ENCODE measurements at places on chromosomes 5 and 9.

GRCh38 chr9:123268199-123268464 is 254 bp downstream of the STRBP start:
- DNase-seq, result no peak

GRCh38 chr5:73861313-73861988 is 235.5 kb downstream of the ARHGEF28 start:
- peak; percentile 45 for DNase-seq

GRCh38 chr5:172707285-172708182 is 63.5 kb downstream of the DUSP1 start:
- peak; percentile 73 for DNase-seq

DNA sequence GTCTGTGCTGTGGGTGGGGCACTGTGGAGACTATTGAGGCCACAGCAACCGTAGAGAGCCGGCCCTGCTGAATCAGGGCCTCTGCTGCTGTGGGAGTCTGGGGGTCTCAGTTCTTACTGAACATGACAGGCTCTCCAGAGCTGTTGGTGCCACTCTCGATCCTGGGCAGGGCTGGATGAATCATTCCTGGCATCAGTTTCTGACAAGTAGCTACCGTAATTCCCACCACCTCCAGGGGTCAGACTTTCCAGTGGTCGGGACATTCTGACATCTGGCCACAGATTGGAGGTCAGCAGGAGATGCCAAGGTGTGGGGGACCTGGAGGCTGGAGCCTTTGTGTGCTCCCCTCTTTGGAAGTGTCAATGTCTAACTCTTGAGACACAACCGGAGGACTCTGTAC is 188.4 kb downstream of the IRX2 start:
- DNase-seq, result no peak

GRCh38 chr5:77358255-77359205 is 133.6 kb downstream of the WDR41 start:
- DNase-seq, result peak; percentile 68

DNA sequence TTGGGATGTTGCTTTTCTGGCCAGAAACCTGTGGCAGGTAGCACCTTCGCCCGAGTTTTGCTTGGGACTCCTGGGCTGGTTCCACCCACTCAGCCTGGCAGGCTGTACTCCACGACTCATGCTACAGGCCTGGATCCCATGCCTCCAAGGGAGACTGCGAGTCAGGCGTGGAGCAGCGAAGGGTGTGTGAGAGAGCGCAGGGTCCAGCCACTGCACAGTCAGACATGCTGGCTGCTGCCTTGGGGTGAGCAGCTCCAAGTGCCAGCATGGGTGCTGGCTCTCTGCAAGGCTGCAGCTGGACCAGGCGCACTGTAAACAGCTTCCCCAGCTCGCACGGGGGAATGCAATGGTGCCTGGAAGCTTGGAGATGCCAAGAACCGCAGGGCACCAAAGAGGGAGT is 249.6 kb upstream of the EDIL3 start:
- no peak for DNase-seq

DNA sequence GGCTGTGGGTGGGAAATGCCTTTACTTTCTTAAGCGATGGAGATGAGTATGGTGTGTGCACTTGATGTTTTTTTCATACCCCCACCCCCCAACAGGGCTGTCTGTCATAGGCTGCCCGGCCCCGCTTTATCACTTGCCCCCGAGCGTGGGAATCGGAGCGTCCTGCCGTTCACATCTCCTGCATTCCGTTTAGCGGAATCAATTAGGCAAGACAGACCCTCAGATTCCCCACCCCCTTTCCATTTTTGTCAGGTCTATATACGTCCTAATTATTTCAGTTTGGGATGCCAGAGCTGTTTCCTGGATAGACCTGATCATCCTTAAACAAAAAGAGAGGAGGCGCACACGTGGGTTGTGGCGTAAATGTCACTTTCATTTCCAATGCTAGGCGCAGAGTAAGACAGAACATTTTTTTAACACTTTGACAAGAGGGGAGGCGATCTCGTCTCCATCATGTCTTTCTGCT is 217.2 kb downstream of the MEF2C start:
- DNase-seq, result no peak

- no peak for DNase-seq
Measured at GRCh38 chr5:142428773-142429473, 104.1 kb upstream of the SPRY4 start.

DNA sequence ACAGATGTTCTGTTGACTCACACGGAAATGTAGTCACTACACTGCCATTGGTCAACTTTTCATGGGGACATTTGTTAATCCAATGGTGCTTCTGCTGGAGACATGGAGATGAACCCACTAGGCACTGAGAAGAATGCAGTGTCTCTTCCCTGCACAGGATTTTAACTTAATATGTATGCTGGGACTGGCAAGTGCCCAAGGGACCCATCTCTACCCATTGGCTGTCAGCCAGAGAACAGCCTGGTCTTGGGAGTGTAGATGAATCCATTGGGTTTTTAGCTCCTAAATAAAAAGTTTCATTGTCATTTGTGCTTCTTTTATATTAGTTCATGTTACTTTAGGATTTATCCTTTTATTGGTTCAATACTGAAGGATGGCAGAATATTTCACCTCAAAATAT is 195.8 kb upstream of the CDH6 start:
- DNase-seq, result no peak

DNA sequence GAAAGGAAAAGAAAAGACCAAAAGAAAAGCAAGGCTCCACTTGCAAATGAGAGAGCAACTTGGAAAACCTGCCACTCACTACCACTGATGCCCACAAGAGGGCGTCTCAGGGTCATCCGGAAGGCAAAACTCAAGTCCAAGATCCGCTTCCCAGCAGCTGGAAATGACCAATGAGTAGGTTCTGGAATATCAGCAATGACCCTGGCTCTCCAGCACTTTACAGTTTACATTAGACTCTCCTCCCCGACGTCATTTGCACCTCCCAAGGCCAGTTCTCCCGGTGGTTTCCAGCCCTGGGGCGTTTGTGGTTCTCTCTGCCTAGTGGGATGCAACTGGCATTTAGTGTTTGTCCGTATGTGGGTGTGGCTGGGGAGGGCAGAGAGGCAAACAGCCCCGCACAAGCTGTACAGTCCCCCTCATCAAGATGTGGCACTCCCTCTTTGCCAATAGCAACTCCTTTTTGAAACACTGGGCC is 193.8 kb upstream of the ZNF618 start:
- peak; percentile 81 for DNase-seq

GRCh38 chr9:114008667-114009410 is 69.3 kb downstream of the AMBP start:
- DNase-seq, result no peak

DNA sequence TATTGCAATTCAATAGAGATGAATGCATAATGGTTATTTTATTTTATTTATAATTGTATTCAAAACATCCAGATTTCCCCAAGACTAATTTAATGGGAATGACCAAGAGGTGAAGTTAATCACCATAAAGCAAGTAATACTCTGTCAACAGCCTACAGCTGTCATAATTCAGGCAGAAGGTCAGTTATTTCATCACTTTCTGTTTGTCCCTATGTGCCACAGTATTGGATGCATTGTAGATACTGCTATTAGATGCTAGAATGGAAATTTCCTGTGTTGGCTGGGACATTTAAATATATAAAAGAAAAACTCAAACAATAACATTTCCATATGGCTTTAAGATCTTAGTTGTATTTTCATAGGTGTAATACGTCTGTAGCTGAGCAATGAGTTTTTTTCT is 56.7 kb upstream of the MINAR2 start:
- DNase-seq, result no peak

DNA sequence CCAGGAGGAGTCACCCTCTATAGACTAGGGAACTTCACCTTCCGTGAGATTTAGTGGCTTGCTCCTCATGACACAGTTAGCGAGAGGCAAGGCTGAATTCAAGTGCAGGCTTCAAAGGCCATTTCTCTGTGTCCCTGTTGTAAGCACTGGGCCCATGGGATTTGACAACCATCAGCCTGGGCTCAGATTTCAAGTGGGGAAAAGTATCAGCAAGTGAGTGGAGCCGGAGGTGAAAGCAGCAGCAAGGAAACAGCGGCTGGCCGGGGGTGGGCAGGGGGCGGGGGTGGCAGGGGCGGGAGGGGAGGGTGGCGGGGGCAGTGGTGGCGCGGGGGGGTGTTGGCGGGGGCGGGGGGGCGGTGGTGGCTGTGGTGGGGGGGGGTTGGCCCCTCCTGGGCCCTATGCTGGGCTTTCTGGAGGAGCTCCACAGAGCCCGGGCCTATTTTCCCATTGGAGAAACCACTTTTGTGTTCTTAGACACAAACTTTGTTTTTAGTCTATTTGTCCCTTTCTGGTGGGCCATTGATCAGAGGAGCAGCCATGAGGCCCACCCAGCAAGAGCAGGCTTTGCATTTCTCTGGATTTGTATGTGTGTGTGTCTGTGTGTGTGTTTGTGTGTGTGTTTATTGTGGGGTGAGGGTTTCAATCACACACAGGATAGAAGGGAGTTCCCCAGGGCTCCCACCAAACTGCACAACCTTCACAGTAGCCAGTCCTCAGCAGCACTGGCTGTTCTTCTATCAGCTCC is 165.4 kb upstream of the RAI14 start:
- no peak for DNase-seq
